ENCODE measurements at places on chromosomes 6 and 20.

- no peaks in the 10 kb centered on the region for H3K36me3 ChIP-seq
- no peak overlapping the region for H3K4me3 ChIP-seq
- no peaks in the 10 kb centered on the region for H3K27me3 ChIP-seq
- no peak overlapping the region for H3K27ac ChIP-seq
These were observed 21.3 kb downstream of the NPEPL1 start for GRCh38 chr20:58713801-58714339.

DNA sequence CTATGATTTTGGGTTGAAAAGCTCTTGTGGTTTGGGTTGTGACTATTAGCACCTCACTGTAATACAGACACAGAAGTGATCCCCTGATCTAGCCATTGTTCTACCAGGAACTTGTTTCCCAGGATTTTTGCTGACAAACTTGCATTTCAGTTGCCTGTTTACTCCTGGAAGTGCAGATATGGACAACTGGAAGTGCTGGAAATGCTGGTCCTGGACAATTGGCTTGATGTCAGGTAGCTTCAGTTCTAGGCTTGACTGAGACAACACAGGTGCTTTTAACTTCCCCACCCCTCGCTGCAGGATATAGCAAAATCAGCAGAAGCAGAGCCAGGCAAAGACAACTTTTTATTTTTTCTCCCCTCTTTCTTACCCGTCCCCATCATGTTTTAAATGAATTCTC lies 27.1 kb upstream of the FBXO30 start:
- peaks cover 6% of the 10 kb centered on the region for H3K36me3 ChIP-seq
- H3K4me1 ChIP-seq, result no peaks in the 10 kb centered on the region
- H3K27me3 ChIP-seq, result no peaks in the 10 kb centered on the region
- H3K27ac ChIP-seq, result no peak overlapping the region
- DNase-seq, result no peak

DNA sequence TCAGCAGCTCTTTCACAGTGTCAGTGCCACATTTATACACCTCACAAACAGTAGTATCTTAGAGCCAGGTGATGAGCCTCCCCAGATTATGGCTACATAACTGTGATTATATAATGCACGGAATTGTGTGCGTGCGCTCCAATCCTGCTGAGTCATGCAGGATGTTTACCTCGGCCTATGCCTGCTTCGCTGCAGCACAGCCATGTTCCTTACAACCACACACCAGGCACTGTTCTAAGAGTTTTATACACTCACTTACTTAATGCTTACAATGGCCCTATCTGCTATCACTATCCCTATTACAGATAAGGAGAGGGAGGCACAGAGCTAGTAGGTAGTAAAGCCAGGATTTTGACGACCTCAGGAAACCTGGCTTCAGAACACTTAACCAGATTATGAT lies 7.3 kb downstream of the ZKSCAN3 start:
- no peak overlapping the region for H3K27ac ChIP-seq
- no peak overlapping the region for H3K4me3 ChIP-seq
- peaks cover 15% of the 10 kb centered on the region for H3K4me1 ChIP-seq

- no peaks in the 10 kb centered on the region for H3K27me3 ChIP-seq
- H3K4me3 ChIP-seq, result no peak overlapping the region
- no peak for DNase-seq
- H3K27ac ChIP-seq, result no peak overlapping the region
- no peaks in the 10 kb centered on the region for H3K36me3 ChIP-seq
- H3K4me1 ChIP-seq, result no peaks in the 10 kb centered on the region
These were observed 911.1 kb upstream of the MAN1A1 start for GRCh38 chr6:120260636-120261035.

DNA sequence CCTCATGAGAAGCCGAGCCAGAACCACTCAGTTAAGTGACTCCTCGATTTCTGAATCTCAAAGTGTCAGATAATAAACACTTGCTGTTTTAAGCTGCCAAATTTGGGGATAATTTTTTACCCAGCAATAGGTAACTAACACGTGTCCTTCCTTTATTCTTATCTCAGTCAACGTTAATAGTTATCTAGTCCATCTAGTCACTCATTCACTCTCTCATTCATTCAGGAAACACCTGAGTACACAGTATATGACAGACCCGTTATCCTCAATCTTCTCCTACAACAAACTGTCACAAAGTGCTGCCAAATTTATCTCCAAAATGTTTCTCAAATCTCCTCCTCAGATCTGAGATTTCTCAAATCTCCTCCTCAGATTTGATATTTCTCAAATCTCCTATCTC lies 13.1 kb downstream of the FAM184A start:
- peaks cover 5% of the 10 kb centered on the region for H3K4me1 ChIP-seq
- no peak overlapping the region for H3K4me3 ChIP-seq
- peaks cover 5% of the 10 kb centered on the region for H3K36me3 ChIP-seq
- no peak for DNase-seq
- H3K27me3 ChIP-seq, result no peaks in the 10 kb centered on the region

All from activated CD8-positive, alpha-beta memory T cell treated with anti-CD3 and anti-CD28 coated beads, Interleukin-2, amount 10 ng/mL, durations not matched to agents 7 days and 5 days (primary cell).